ENCODE measurements at places on chromosomes 3 and 15.

DNA sequence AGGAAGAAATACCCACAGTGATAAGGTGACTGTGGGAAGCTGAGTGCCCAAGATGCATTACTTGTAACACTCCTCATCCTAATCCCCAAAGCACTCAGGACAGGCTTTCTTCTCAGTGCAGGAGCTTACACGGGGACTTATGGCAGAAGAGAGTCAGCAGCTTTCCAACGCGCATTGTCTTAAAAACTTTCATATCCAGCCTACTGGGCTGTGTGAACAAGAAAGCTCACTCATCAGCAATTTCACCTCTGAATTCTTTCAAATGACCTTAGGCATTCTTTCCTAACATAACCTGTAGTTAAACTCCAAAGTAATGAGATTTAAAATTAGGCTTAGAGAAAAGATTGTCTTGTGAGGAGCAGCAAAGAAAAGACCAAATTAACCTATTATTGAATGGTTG is 132.3 kb downstream of the KCNAB1 start:
- DNase-seq, result no peak

DNA sequence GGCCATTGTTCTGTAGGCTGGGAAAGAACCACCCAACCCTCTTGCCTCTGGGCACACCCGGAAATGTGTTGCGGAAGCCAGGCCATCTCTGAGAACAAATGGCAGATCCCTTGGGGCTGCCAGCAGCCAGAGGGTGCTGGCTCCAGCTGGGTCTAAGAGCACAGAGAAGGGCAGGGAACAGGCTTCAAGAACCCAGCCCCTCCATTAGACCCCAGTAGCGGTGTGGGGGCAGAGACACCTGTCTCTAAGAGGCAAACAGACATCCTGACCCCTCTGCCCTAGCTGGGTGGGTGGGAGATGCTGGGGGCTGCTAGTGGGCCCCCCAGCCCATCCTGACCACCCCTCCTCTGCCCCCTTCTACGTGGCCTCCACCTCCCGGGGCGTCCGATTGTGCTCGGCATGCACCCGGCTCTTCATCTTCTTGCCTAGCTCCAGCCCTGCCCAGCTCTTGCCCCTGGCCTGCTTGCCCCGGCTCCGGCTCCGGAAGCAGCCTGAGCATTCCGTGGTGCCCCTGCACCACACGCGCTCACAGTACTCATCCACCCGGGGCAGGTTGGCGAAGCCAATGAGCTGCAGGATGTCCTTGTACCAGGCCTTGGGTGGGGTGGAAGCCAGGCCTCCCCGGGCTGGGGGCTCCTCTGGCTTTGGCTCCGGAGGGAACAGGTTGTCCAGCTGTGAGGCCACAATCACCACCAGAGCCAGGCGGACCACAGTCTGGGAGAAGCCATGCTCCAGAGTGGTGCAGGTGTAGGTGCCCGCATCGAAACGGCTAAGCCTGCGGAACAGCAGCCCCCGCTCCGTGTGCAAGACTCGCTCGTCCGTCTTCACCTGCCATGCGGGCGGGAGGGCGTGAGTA is 9.4 kb downstream of the SEMA3G start:
- no peak for DNase-seq

- no peak for DNase-seq
Observed at GRCh38 chr15:70556151-70556741, 207.1 kb downstream of the UACA start.

- no peak for DNase-seq
Observed at GRCh38 chr3:181710345-181711291, 1.1 kb upstream of the SOX2 start.

GRCh38 chr3:38168151-38169026 is 3.1 kb downstream of the OXSR1 start:
- DNase-seq, result no peak

DNA sequence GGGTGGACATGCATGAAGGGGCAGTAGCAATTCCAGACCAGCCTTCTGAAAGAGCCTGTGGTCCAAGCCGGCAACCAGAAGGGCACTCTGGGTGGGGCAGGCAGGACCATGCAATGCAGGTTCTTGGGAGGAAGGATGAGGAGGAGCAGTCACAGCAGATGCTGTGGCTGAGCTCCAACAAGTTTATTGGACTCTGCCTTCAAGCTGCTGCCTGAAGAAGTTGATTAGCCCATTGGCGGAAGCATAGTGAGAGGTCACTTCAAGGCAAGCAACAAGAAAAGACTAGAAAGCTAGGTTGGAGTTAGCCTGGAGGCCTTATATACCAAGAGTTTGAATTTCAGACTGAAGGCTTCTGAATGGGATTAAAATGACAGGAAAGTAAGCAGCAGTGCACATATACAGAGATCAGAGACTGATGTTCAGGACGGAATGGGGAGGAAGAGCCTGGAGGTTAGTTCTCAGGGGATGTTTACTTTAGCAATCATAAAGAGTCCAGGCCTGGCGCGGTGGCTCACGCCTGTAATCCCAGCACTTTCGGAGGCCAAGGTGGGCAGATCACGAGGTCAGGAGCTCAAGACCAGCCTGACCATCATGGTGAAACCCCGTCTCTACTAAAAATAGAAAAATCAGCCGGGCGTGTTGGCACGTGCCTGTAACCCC is 39.9 kb downstream of the SFMBT1 start:
- no peak for DNase-seq

DNA sequence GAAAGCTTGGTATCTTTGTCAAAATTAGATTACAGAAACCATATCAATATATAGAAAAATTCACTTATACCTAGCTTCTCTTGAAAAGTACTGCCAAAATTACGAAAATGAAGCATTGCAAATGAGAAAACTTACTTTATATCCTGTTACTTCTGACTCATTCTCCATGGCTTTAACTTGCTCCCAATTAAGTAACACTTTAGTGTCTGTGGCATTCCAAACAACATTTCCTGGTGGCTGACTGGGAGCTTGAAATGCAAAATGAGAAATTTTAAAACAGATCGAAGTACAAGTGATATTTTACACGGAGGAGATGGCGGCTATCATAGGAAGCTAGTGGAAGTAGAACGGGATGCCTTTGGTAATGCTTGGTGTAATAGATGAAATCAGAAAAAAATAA is 347.3 kb downstream of the CNTN3 start:
- DNase-seq, result no peak

DNA sequence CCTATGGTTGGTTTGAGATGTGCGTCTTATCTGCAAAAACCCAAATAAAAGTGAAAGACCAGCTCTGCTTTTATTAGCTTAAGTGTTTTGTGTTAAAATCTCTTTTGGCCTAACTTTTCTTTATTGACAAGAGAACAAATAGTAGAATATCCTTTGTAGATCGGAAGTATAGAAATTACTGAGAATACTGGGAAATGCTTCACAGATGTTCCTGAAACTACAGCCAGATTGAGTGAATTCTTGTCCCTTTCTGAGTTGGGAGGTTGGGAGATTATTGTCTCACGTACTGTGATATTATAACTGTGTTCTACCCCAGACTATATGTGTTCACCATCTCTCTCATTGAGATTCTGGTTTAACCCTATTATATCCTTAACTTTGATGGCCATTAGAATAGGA is 21.7 kb downstream of the RAB8B start:
- no peak for DNase-seq

GRCh38 chr15:90097475-90097874 is 4.8 kb downstream of the IDH2 start:
- DNase-seq, result peak; percentile 62

- peak; percentile 15 for DNase-seq
Observed at GRCh38 chr15:51842852-51843737, 13.6 kb downstream of the TMOD3 start.

Measured in germinal center (tissue), 1 donor.